ENCODE measurements at places on chromosomes 12 and 14.
A peak's percentile ranks its signal among the peaks of the same experiment; 100 is the strongest.

- DNase-seq = peak; percentile 55
Measured at GRCh38 chr12:47850153-47851084, 30.7 kb upstream of the HDAC7 start.

DNA sequence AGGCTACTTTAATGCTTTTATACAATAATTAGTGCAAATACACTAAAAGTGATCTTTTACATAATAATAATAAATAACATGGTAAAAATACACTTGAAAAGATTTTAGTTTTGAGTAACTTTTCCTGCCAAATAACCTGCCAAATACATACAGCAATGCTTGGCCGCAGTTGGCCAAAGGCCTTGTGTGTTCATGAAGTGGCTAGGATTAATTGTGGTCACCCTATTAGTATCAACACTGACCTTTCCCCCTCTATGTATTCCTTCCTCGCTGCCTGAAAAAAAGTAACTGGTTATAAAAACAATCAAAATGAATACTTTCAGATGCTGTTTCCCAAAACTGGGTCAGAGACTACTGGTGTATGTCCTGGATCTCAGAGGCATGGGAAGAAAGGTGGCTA lies 34.3 kb downstream of the KICS2 start:
- DNase-seq = no peak

DNA sequence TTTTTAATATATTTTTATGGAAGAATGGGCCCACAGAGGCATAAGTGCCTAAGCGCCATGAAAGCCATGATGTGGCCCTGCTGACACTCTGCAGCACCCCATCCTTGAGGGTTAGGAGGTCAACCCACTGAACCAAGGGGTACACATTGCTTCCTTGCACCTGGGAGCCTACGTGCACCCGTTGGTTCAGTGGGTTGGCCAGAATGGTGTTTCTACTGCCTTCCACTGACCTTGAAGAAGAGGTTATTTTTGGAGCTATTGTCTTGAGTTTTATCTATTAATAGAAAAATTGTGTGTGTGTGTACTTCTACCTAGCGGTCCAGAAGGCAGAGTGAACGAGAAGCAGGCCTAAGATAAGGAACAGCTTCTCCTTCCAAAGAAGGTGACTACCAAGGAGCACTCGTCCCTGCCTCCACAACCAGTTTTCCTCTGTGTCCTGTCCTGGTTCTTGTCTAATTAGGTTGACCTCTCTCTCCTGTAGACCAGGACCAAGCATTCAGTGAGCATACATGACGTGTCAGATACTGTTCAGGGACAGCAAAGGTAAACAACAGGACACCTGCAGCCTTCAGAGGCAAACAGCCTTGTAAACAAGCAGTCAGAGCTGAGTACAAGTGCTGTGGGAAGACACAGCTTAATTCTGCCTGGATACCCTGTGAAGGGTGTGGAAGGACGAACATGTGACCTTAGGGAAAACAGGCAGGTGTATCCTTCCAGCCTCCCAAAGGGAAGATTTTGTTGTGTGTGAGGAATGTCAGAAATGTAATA lies 30.4 kb upstream of the PLEK2 start:
- no peak for DNase-seq

- no peak for DNase-seq
Measured at GRCh38 chr12:127038761-127039160, 1228.2 kb upstream of the TMEM132C start.

- DNase-seq = no peak
Measured at GRCh38 chr12:125981610-125982253, 916.5 kb downstream of the AACS start.
